CD4-positive, alpha-beta T cell treated with Interleukin-2 at 100 ng/mL for 4 hours (primary cell): ENCODE measurements at places on chromosomes 2 and 18.

- no peak for DNase-seq
These were observed 27.1 kb downstream of the TRPM8 start for GRCh38 chr2:233944269-233944668.

GRCh38 chr2:939936-940601 is 10.6 kb upstream of the SNTG2 start:
- no peak for DNase-seq

- no peak for DNase-seq
These were observed 18.8 kb downstream of the LMAN1 start for GRCh38 chr18:59340312-59340711.

- DNase-seq, result no peak
These were observed 143.8 kb downstream of the PIEZO2 start for GRCh38 chr18:11005528-11005927.

DNA sequence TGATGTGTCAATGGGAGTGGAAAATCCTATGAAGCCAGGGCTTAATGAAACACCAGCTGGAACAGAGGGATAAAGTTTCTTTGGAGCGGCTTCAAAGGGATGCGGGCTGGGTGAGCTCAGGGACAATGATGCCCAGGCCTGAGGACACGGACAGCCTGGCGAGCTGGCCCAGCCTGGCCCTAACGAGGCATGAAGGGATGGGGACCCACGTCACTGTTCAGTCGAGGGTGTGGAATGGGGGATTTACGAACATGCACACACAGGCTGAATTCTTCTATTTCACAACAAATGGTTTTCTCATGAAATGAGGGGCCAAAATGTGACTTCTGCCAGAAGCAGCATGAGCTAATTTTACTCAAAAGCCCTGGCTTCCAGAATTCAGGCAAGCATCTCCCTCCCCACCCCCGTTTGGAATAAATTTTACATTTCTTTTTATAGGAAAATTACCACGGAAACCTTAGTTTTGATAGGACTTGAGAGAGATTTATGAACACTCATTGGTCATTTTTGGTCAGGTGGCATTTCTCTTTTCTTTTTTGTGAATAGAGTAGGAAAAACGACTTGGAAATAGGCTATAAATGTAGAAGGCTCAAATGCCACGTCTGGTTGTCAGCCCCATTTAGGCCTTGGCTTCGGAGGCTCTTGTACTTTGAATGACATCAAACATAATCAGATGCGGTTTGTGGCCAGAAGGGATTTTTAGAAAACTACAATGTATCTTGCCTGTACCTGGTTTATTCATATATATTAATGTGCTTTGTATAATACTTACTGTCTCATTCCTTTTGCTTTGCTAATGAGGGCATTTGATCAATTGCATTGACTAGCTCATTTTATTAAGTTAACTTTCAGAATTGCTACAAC is 893.8 kb upstream of the CELF4 start:
- no peak for DNase-seq

GRCh38 chr2:128556089-128556488 is 237.4 kb upstream of the HS6ST1 start:
- DNase-seq, result no peak

GRCh38 chr2:170716851-170717598 is 1.9 kb downstream of the SP5 start:
- DNase-seq, result no peak

DNA sequence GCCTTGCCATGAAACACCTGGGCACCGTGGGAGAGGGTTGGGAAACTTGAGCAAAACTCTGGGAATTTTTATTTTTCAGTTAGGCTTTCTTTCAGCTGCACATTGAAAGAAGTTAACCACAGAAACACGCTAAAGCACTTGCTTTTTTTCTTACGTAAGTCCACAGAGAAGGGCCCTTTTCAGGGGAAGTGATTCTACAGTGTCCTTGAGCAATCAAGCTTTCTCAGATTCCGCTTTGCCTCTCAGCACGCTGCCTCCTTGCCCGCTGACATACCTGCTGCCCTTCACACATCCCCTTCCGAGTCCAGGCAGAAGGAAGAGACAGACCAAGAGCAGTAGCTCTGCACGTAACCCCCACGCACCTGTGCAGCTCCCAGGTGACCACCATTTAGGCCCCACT is 135.5 kb upstream of the MYT1L start:
- no peak for DNase-seq

- no peak for DNase-seq
These were observed 818.4 kb upstream of the FSHR start for GRCh38 chr2:49972699-49973098.

- no peak for DNase-seq
These were observed 70.2 kb downstream of the RND3 start for GRCh38 chr2:150417278-150417677.
